AML-193 (cell line): ENCODE measurements at places on chromosomes 6 and 20.
A peak's percentile ranks its signal among the peaks of the same experiment; 100 is the strongest.

GRCh38 chr6:45655745-45656476 is 278.2 kb upstream of the SUPT3H start:
- no peak for DNase-seq

GRCh38 chr6:125030969-125031368 is 68.7 kb downstream of the RNF217 start:
- no peak for DNase-seq

- DNase-seq: no peak
Observed at GRCh38 chr6:16248271-16248853, 10.0 kb downstream of the GMPR start.

DNA sequence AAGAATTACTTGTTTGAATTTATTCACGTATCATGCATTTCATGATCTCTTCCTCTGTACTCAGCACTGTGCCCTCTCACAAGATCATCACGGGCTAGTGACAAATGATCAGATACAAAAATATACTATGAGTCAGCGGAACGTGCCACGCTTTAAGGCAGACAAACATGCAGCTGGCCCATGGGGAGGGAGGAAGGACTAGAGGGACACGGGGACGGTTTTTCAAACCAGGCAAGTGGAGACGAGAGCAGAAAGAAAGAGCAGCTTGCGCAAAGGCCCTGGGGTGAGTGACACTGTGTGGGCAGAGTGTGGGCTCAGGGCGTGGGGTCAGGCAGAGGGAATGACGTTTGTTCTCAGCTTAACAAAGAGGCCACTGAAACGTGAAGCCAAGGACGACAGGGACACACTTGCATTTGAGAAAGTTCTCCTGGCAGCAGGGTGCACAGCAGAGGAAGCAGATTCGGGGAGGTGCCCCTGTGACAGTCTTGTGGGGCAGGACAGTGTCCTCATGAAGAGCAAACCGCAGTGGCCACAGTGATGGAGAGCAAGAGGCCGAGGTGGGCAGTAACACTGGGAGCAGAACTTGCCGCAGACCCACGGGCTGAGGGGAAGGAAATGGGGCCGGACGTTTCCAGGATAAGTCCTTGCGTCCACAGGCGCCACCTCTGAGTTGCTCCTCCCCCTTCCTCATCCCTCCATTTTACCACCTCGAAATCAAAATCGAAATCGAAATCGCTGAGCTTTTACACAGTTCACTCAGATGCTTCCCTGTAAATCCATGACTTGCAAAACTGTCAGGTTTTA is 6.9 kb upstream of the RPS6KA2 start:
- no peak for DNase-seq

DNA sequence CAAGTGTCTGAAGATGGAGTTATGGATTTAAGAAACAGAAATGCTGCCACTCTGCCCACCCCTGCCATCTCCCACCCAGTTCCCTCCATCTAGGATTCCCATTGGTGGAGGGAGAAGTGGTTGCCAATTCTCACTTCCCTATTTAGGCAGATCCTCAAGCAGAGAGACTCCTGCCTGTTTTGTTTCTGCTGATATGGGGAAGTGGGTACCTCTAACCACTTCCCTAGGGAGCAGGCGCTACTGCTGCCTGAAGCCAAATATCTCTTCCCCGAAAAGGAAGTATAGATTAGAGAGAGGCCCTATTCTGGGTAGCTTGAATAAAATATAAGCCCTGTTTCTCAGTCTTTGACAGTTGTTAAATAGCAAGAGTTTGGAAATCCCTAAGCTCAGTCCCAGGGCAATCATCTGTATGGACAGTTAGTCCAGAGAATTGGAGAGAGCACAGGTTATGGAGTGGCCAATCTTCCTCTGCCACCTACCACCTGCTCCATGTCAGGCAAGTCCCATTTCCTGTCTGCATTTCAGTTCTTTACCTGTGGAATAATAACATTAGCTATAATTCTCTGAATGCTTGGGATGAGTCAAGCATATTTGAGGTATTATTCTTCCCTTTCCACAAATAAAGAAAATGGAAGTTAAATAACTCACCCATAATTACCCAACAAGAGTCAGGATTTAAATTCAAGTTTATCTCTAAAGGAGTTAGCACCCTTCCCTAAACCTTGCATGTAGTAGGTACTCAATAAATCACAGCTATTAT is 2.6 kb upstream of the ADGB start:
- peak; percentile 96 for DNase-seq

DNA sequence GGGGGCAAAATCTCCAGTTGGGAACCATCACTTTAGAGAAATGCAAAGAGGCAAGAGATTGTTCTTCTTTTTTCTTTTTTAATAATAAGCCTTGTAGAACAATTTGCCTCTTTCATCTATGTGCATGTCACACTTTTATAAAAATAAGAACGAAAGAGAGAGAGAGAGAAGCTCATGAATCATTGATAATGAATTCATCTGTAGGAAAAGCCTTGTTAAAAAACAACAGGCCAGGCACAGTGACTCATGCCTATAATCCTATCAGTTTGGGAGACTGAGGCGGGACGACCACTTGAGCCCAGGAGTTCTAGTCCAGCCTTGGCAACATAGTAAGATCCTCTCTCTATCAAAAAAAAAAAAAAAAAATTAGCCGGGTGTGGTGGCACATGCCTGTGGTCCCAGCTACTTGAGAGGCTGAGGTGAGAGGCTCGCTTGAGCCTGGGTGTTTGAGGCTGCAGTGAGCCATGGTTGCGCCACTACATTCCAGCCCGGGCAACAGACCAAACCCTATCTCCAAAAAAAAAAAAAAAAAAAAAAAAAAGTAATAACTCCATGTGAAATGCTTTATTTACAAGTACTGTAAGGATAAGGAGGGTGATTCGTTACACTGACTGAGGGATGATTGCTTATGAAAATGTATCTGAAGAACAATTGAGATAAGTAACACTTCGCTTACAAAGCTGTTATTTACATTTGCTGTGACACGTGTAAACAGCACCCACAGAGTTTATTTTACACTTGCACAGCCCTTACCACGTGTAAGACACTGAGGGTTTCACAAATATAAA is 6.0 kb downstream of the CCN5 start:
- DNase-seq: no peak

- DNase-seq: no peak
Observed at GRCh38 chr20:32474967-32475811, 109.9 kb downstream of the NOL4L start.

- DNase-seq: no peak
Observed at GRCh38 chr20:47857569-47858464, 72.5 kb upstream of the SULF2 start.

- DNase-seq: peak; percentile 93
Observed at GRCh38 chr6:144139817-144140216, 10.5 kb upstream of the STX11 start.

DNA sequence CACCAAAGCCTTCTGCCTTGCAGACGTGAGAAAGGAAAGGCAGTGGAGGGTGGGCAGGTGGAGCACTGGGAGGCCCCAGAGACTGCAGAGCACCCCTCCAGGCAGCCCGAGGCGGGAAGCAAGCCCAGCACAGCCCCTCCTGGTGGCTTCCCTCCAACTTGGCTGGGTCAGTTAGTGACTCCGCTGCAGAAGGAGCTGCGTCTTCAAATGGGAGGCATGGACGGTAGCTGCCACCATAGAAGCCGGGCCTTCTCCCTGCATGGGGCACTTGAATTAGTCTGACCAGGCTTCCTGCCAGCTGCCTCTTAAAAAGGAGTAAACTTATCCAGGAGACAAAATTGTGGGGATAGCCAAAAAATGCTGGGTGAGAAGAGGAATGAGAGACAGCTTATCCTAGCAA is 88.0 kb upstream of the RPS6KA2 start:
- no peak for DNase-seq

DNA sequence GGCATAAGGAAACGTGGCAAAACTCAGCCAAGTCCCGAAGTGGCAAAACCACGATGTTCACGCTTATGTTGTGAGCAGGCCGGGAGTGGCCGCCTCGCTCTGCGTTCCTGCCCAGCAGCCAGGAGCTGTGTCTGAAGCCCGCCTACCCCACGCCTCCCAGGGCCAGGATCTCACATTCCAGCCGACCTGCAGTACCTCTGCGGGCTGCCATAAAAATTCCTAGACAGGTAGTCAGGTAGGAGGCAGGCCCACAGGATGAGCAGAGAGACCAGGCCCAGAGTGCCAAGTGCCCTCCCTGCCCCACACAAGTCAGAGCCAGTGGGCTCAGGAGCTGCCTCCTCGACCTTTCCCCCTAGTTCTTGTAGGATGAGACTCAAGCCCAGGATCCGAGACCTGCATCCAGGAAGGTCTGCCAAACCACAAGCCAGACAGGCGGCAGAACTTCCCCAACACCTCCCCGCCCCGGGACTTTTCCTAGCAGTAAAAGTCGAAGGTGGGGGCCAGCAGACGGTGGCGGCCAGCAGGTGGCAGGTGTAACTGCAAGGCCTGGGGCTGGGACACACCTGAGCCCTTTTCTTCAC is 16.7 kb downstream of the PMEPA1 start:
- no peak for DNase-seq

GRCh38 chr6:46882645-46883044 is 39.1 kb downstream of the ADGRF5 start:
- DNase-seq: no peak

- no peak for DNase-seq
Observed at GRCh38 chr6:36034441-36034840, 6.8 kb downstream of the MAPK14 start.

DNA sequence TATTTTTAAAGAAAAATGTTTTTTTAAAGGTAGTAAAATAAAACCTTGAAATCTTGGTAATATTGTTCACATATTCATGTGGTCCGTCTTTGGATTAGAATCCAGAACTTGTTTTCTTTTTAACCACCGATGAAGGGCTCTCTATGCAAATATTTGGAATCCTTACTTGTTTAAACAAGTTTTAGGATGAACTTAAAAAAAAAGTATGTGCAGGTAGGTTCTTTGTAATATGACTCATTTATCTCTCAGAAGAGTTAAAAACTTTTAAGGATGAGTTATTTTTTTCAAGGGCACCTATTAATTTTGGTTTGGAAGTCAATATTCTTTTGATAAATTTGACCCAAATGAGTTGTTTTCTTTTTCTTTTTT is 8.9 kb downstream of the DSP start:
- DNase-seq: no peak

GRCh38 chr20:57672953-57673575 is 36.8 kb downstream of the PMEPA1 start:
- no peak for DNase-seq

DNA sequence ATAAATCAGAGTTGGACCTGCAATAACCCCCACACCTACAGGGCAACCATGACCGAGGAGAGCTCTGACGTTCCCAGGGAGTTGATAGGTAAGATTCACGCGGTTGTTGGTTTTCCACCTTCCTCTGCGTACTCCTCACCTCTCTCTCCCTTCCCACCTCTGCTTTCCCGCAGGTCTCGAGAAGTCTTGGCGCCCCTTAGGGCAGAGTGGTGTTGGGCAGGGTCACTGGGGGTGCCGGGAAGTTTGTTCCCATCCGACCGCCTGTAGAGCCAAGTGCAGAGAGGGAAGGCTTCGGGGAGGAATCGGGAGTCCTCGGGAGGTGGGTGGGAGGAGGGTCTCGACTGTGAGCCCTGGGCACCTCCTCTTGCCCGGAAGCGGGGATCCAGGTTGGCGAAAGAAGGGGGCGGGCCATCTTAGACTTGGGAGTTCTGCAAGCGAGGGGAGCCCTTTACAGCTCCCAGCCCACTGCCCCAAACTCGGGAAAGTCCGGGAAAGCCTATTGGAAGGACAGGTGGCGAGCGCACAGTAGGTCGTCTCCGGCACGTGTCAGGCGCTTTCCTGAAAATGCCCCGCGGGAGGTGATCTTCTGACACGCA is 672 bp downstream of the CARMIL1 start:
- DNase-seq: no peak

DNA sequence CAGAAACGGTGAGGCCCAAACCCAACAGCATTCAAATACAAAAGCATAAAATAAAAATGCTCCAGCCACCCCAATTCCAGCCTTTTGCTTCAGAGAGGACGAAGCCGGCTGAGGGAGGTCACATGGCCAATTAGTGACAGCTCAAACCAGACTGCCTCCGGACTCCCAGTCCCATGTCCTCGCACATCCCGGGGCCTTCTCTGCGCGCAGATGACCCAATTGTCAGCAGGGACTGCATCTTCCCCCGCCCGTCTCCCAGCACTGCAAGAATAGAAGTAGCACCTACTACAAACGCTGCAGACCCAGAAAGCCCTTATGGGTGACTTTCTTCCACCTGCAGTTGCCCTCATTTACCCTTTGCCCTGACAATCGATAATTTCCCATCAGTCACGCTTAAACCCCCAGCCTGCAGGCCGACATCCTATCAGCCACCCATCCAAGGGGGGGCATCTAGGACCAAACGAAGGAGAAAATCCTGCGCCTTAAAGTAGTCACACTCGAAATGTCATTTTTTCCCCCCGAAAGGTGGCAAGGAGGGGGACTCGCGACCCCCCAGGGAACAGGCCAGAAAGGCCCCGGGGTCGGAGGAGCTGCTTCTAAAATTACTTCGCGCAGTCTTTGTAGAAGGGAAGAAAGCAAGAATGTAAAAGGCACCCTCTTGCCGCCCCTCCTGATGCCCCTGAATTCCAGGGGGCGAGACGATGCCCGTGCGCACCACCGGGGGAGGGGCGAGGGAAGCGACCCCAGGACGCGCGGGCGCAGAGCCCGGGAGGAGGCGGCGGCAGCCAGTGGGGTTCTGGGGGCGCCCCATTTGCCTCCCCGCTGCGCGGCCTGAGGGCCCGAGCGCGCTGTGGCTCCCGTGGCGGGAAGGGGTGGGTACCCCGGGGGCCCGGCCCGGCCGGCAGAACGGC is 792 bp downstream of the SLC23A2 start:
- peak; percentile 19 for DNase-seq

DNA sequence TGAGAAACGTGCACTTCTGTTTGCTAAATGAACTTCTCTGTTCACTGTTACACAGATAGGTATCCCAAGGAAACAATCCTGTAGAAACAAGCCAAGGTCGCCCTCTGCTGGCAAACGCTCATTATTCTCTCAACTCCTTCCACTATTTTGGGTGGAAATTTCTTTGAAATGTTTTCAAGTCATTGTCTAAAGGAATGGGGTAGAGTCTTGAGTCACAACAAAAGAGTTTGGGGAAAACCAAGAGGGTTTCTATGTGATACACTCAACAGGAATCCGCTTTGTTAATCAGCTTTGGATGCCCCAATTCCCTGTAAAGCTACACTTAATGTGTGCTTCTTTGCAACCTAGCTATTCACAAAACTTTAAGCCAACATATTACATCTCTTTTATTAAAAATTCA is 4.6 kb upstream of the RAE1 start:
- DNase-seq: peak; percentile 62

- DNase-seq: no peak
Observed at GRCh38 chr6:98769546-98769945, 64.8 kb upstream of the POU3F2 start.

GRCh38 chr6:148203970-148204369 is 138.7 kb upstream of the SASH1 start:
- DNase-seq: peak; percentile 84

DNA sequence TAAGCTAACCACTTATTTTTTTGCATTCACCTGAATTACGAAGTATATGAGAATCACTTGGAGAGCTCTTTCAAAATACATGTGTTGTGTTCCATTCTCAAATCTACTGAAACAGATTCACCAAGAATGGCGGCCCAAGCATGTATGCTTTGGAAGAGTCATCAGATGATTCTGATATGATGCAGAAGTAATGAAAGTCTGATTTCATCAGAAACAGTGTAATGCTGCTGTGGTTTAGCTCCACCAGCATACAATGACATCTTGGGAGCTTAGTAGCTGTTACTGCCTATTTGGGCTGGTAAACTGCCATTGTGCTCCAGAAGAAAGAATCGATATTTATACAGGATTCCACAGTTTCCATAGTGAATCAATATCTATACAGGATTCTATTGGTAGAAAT is 52.9 kb downstream of the UBR2 start:
- no peak for DNase-seq

GRCh38 chr6:91328241-91328640 is 741.4 kb upstream of the MAP3K7 start:
- DNase-seq: no peak

- DNase-seq: no peak
Observed at GRCh38 chr6:166046226-166046625, 121.4 kb downstream of the TBXT start.
